ENCODE measurements at places on chromosomes 2 and 18. TPM values are rescaled to one million over a fixed set of nuclear protein-coding genes. Genes with fewer than 3 reads are reported as not detected.

DNA sequence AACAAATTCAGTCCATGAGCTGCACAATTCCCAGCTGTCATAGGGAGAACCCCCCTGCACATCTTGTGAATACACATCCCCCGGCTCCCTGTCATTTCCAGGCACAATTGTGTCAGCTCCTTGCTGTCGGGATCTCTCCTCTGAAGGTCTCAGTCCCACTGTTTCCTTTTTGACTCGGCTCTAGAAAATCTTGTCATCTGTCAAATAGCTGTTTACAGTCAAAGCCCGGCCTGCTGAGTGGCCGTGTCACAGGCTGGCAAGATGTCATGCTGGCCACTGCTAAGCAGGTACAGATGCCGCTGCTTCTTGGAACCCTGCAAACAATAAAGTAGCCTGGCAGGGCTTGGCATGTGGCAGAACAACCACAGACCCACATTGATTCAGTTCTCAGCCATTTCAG, 61.7 kb downstream of the LYPD1 start:
- no peak for DNase-seq

DNA sequence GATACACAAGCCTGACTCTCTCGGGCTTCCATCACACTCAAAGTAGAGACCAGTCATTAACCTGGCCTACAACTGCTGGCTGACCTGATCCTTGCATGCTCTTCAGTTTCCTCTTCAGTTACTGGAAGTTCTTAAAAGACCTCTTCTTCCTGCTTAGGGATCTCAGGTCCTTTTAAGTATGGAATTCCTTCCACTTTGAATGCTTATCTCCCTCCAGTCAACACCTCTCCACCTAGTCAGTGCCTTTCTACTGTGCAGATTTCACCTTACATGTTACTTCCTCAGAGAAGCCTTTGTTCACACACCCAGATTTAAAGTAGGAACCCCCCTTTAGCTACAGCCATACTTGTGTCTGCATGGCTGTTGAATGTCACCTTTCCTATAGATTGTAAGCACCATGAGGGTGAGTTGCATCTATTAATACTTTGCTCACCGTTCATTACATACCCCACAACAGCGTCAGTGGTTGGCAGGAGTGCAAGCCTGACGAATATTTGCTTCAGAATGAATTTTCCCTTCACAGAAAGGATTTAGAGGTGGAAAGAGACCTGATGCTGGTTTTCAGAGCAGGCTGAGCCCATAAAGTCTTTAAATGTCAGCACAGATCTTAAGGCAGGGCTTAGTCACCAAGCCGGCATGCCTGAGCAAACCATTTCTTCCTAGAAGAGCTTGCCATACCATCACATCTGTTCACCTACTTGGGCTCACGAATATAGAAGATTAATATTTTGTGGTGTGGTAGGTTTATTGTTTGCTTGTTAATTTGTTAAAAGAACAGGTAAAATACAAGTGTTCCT, 90.1 kb downstream of the ACVR1 start:
- DNase-seq = no peak

GRCh38 chr18:68428661-68429060, 286.2 kb downstream of the TMX3 start:
- DNase-seq = no peak

GRCh38 chr2:173350383-173350782, 4.3 kb upstream of the CDCA7 start:
- no peak for DNase-seq

DNA sequence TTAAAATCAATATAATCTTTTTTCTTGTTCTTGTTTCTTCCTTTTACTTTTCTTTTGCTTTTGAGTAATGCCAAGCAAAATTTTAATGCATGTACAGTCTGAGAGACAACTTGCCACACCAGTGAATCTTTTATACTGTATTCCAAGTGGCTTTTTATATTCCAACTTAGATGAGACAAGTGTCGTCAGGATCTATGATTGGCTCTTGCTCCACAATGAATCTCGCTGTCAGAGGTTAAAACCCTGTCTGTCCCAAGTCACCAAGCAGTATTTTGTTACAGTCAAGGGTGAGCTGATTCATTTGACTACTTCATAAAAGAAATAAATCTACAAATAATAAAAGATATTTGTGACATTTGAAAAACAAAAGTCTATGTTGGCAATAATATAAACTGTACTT, at the start of gene MSTN:
Gene MSTN (minus strand): TSS at position 129 of the 400 bp plus-strand sequence. CDS start 133 bp downstream, outside the sequence.
- no peak for DNase-seq

GRCh38 chr2:8872821-8873432, 35.5 kb upstream of the KIDINS220 start:
- DNase-seq = peak; percentile 43

- DNase-seq = no peak
Measured at GRCh38 chr18:25057491-25058050, 294.4 kb downstream of the ZNF521 start.

GRCh38 chr2:127270663-127271062, 23.3 kb downstream of the ERCC3 start:
- no peak for DNase-seq

GRCh38 chr2:229910832-229911412, 10.9 kb downstream of the TRIP12 start:
- DNase-seq = no peak

DNA sequence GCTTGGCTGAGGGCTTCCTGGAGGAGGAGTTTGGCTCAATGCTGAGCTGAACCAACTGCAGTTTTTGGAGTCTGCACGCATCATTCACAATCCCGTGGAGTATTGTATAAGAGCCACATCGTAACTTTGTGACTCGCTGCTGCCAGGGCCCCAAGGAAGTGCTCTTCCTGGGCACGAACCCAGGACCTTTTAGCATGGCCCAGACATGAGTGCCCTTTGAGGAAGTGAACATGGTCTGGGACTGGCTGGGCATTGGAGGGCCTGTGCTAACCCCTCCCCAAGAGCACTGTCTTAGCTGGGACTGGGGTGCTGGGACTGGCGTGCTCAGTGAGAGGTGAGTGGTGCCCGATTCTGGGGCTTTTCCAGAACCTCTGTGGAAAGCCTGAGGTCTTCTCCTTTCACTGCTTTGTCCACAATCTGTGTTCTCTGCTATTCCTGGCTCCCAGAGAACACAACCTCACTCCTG, 88.6 kb downstream of the LIPG start:
- DNase-seq = no peak

- DNase-seq = no peak
Measured at GRCh38 chr2:136284226-136285119, 166.5 kb upstream of the CXCR4 start.

- DNase-seq = no peak
Measured at GRCh38 chr2:69241093-69241492, 145.9 kb downstream of the GFPT1 start.

DNA sequence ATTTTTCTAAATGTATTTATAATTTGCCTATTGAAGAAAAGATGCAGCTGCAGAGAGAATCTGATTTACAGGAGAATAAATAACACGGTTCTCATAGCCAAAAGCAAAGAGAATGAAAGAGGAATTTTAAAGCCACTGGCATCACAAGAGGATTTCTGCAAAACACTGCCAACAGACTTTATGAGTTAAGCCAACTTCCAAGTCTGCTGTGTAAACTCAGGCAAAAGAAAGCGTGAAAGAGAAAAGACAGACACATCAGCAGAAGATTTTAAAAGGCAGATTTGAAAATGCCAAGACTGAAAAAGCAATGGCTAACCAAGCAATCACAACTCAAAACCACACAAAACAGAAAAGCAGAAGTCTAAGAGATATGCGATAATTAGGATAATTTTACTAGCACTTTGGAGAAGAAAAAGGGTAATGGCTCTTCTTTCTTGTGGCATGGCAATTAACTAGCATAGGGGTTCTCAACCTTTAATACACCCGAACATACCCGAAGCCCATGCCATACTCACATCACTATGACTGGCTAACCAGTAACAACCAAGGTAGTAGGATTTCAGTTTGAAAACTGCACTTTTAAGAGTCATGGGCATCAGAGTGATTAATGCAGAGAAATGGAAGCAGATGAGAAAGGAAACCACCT, 4.9 kb downstream of the DARS1 start:
- DNase-seq = no peak

DNA sequence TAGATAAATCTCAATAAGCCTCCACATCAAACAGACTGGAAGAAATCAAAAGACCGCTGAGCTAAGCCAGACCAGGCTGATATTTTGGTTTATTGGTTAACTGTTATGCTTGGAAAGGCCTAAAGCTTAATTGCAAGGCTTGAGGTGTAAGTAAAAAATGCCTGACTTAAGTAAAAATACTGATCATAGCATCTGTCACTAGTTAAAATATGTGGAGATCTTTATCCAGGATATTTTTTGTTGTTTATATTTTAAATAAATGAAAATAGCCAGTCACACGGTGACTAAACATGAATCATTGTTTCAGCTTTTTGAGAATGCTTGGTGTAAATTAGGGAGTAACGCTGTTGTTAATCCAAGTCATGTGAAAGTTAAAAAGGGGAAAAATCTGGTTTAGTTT, 127.9 kb downstream of the THADA start:
- no peak for DNase-seq

DNA sequence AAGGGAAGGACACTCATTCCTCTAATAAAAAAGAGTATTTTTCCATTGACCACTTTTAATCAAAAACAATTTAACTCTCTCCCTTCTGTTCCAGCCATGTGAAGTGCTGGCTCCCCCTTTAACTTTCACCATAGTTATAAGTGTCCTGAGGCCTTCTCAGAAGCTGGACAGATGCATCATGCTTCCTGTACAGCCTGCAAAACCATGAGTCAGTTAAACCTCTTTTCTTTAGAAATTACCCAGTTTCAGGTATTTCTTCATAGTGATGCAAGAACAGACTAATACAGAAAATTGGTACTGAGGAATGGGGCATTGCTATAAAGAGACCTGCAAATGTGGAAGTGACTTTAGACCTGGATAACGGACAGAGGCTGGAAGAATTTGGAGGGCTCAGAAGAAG, 643.6 kb upstream of the DDX18 start:
- DNase-seq = no peak

DNA sequence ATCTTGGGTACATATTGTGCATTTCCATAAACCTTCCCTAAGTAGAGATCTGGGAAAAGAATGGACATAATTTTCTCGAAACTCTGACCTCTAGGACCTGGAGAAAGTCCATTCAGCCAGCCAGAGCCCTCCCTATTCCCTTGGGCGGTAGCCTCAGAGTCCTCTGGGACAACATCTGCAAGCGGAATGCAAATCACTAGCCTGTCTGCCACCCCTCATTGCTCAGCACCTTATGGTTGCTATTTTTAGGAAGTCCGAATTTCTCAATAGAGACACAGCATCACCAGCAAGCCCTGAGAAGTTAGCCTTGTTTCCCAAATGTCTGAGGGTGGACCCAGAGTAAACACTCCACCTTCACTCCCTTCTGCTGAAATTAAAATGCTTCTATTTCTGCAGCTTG, 17.6 kb upstream of the CD28 start:
- DNase-seq = no peak

DNA sequence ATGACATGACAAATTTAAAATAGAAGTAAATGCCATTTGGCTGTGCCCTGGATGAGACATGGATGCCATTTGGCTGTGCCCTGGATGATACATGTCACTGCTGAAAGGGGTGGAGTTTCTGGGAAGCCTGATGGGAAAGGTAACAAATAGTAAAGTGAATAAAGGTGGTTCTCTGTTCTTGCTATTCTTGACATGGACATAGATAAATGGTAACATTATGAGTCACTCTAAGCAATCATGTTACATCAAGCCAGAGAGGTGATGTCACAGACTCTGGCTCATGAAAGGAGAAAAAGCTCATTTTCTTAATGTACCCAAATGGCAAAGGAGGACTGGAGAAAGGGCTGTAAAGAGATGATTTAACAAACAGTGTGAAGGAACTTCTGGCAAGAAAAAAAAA, 86.4 kb downstream of the EML6 start:
- DNase-seq = no peak

DNA sequence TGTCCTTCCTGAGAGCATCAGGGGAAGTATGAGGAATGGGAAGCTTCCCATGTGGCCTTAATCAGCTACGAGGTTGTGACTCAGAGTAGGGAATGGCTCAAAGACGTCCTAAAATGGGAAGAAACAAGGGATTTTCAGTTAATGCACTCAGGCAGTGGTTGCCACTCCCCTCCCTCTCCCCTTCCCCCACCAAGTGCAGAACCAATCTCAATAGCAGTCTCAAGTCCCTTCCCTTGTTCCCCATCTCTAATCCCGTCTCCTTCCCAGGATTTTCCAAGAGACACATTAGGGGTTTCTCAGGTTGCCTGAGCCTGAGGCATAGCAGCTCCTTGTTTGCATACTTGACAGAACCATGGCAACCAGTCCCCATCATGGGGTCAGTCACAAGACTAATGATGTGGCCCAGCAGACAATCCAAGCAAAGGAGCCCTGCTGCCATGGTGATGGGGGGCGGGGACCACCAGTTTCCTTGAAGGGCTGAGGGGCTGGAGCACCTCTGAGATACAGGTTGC, 18.2 kb upstream of the RESP18 start:
- DNase-seq = no peak

- DNase-seq = no peak
Measured at GRCh38 chr2:17373041-17373440, 145.2 kb downstream of the RAD51AP2 start.

DNA sequence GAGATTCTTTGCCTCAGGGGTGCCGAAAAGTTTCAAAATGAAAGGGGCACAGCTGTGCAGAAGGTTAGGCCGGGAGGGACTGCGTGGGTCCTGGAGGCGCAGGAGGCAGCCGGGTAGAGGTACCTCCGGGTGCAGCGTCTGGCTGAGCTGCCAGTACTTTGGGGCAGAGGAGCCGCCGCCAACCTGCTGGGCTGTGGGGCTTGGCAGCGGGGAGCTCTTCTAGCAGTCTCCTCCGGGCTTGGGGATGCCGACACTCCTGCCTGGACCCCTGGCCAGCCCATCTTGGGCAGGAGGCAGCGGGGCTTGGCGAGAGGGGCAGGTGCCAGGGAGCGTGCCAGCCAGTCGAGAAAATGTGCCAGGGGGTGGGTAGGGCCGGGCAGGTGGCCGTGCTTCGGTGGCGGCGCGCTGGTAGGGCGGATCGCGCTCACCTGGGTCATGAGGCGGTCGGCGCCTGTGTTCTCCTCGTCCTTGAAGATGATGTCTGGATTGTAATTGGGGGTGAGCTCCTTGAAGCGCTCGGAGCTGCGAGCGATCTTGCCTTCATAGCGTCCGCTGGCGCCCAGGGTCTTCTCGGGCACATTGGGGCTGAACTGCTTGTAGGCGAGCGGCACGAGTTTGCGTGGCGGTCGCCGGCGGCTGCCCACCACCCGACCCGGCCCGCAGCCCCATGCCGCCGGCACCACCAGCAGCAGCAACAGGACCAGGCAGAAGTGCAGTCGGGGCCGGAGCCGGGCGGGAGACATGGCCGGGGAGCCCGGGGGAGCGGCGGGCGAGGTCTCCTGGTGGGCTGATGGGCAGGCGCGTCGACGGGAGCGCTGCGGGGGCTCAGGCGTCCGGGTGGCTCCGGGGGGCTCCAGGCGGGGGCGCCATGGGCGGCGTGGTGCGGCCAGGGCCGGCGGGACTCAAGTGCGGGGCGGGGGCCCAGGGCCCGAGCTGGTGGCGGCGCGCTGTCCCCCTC, 717 bp downstream of the IHH start:
- DNase-seq = no peak

- DNase-seq = no peak
Measured at GRCh38 chr2:126776255-126776654, 120.3 kb downstream of the GYPC start.

Gene CCDC121
- 12.0 TPM for polyA plus RNA-seq

Gene DLX2
- not detected for polyA plus RNA-seq

Gene PXDN
- 154 TPM for polyA plus RNA-seq

Gene GPR45
- not detected for polyA plus RNA-seq

Gene GREB1L
- polyA plus RNA-seq = 4.0 TPM

Gene DNAJC5G
- 2.0 TPM for polyA plus RNA-seq

Gene CHAC2
- polyA plus RNA-seq = 4.9 TPM

Gene CFC1
- not detected for polyA plus RNA-seq
